ENCODE measurements at places on chromosomes 6 and 20. TPM values are rescaled to one million over a fixed set of nuclear protein-coding genes. Genes with fewer than 3 reads are reported as not detected.

The ADGRF4 gene
- total RNA-seq: not detected

The RWDD2A gene
- 3.4 TPM for total RNA-seq

The RIPOR2 gene
- 67.0 TPM for total RNA-seq

The TSBP1 gene
- total RNA-seq: not detected

The ADIG gene
- total RNA-seq: not detected

The LY86 gene
- total RNA-seq: 1.2 TPM

The GRM1 gene
- not detected for total RNA-seq

- H3K4me3 ChIP-seq: no peak overlapping the region
- no peak overlapping the region for H3K27ac ChIP-seq
- no peaks in the 10 kb centered on the region for H3K27me3 ChIP-seq
- H3K36me3 ChIP-seq: no peaks in the 10 kb centered on the region
- H3K4me1 ChIP-seq: no peaks in the 10 kb centered on the region
These were observed 104.3 kb downstream of the EDN3 start for GRCh38 chr20:59404749-59405148.

GRCh38 chr6:776951-777350 lies 84.0 kb upstream of the EXOC2 start:
- H3K4me3 ChIP-seq: no peak overlapping the region
- H3K36me3 ChIP-seq: no peaks in the 10 kb centered on the region
- H3K4me1 ChIP-seq: no peaks in the 10 kb centered on the region
- no peak overlapping the region for H3K27ac ChIP-seq
- DNase-seq: no peak

- H3K4me3 ChIP-seq: peak overlapping the region; percentile 69
- DNase-seq: peak; percentile 37
- H3K36me3 ChIP-seq: peaks cover 8% of the 10 kb centered on the region
- H3K27me3 ChIP-seq: no peaks in the 10 kb centered on the region
- peak overlapping the region; percentile 87 for H3K27ac ChIP-seq
These were observed 7.0 kb downstream of the TRPC4AP start for GRCh38 chr20:35085477-35086225.

DNA sequence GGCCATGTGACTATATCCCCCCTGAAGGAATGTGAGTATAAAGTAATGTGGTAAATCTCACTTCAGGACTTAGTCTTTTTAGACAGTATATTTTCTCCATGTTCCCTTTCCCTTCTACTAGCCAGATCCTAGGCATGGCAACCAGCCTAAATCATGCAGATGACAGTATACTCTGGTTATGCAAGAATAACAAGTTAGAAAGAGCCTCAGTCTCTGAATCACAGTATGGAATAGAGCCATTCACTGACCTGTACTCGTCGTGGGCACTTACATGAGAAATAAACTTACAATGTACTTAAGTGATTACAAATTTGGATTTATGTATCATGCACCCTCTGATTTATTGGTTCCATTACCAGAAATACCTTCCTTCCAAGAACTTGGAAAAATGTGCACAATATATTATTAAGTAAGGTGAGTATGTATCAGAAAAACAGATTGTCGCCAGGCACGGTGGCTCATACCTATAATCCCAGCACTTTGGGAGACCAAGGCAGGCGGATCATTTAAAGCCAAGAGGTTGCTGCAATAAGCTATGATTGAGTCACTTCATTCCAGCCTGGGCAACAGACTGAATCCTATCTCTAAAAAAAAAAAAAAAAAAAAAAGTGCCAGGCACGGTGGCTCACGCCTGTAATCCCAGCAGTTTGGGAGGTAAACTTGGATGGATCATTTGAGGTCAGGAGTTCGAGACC lies 25.1 kb upstream of the FAM8A1 start:
- H3K4me1 ChIP-seq: no peaks in the 10 kb centered on the region
- H3K4me3 ChIP-seq: no peak overlapping the region
- peaks cover 11% of the 10 kb centered on the region for H3K27me3 ChIP-seq
- peaks cover 7% of the 10 kb centered on the region for H3K36me3 ChIP-seq
- no peak overlapping the region for H3K27ac ChIP-seq

- no peaks in the 10 kb centered on the region for H3K4me1 ChIP-seq
- H3K4me3 ChIP-seq: no peak overlapping the region
- H3K27ac ChIP-seq: no peak overlapping the region
- no peak for DNase-seq
- H3K36me3 ChIP-seq: no peaks in the 10 kb centered on the region
These were observed 148.5 kb upstream of the DEFB112 start for GRCh38 chr6:50198245-50198644.

DNA sequence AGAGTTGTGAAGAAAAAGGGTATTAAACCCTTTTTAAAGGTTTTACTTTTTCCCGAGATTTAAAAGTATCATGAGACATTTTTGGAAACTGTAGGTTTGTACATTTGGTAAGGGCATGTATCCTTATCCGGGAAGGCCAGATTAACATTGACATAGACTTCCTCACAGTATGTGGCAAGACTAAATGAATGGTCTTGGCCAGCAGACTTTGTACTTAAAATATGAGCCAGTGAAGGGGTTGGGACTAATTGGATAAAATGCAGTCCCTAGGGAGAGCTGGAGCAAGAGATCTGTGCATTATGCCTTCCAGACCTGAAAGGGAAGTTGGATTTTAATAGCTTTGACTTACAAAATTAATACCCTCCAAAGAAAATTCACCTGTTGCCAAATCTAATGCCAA lies 60.4 kb upstream of the CCN2 start:
- no peaks in the 10 kb centered on the region for H3K36me3 ChIP-seq
- H3K27ac ChIP-seq: no peak overlapping the region
- no peaks in the 10 kb centered on the region for H3K4me1 ChIP-seq
- DNase-seq: no peak
- H3K27me3 ChIP-seq: no peaks in the 10 kb centered on the region
- no peak overlapping the region for H3K4me3 ChIP-seq

DNA sequence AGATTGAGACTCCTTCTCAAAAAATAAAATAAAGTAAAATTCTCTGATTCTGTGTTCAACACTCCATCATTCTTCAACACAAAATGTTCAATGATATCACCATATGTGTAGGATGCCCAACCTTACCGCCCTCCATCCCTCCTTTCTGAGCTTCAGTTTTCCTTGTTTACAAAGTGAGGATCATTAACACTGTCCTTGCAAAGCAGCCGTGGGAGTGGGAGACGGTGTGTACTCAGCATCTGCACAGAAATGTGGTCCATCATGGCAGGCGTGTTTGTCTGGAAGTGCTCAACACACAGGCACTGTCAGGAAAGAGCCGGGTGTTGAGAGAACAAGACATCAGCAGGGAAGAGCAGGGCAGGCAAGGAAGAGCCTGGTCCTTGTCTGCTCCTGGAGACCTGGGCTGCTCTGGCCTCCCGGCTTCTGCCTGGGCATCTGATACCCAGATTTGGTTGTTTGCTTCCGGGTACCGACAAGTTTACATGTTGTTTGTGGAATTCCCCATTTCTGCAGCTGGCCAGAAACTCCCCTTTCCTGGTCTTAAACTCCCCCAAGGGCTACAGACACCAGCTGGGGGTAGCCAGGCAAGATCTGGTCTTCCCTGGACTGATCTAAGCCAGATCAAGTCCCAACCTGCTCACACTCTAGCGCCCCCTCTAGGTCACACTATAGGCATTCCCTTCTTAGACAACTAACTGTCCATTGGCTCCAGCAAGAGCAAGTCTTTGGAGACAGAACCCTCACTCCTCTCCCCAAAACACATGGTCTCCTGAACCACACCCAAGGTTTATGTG lies 26.7 kb upstream of the TTPAL start:
- H3K27me3 ChIP-seq: no peaks in the 10 kb centered on the region
- no peak overlapping the region for H3K4me3 ChIP-seq
- DNase-seq: peak; percentile 10
- no peaks in the 10 kb centered on the region for H3K36me3 ChIP-seq
- H3K27ac ChIP-seq: no peak overlapping the region

GRCh38 chr20:22373164-22373895 lies 211.0 kb downstream of the FOXA2 start:
- H3K4me3 ChIP-seq: no peak overlapping the region
- H3K27ac ChIP-seq: no peak overlapping the region
- H3K27me3 ChIP-seq: no peaks in the 10 kb centered on the region
- no peak for DNase-seq
- H3K36me3 ChIP-seq: no peaks in the 10 kb centered on the region

DNA sequence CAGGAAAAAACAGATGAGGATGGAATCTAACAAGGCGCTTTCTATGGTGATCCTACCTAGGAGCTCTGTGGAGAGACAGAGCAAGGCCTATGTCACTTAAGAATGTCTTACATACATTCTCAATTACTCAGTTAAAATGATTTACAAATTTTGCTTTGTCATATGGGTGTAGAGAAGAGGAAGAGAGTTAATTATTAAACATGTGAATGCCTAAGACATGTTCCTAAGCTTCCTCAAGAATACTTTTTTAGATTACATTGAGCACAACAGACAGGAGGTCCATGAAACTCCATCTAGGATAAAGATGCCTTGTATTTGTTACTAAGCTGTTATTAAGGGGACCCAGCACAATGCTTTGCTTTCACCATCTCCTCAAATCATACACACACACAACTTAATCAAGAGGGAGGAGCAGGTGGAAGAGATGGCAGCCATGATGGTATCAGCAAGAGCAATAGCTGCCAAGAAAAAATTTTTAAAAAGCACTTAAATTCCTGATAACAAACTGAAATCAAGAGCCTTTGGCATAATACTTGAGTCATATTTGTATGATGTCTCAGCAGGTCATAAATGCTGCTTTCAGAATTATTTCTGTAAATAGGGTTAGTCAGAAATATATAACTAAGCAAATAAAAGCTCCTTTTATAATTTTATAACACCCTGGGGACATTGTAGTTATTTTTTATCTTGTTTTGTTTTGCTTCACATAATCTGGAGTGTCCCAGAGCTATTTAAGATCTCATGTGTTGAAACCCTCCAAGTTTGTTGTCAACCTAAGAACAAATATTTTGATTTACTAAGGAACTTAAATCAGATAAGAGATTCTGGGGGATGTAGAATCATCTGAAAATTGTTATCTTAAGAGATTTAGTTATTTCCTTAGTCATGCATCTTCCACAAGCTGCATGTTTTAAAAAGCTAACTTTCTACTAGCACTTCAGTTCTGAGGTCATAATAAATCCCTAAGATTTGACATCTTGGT lies 70.0 kb upstream of the CD2AP start:
- H3K4me3 ChIP-seq: no peak overlapping the region
- H3K36me3 ChIP-seq: no peaks in the 10 kb centered on the region
- H3K4me1 ChIP-seq: no peaks in the 10 kb centered on the region
- DNase-seq: no peak
- H3K27ac ChIP-seq: no peak overlapping the region

- H3K27ac ChIP-seq: no peak overlapping the region
- no peaks in the 10 kb centered on the region for H3K27me3 ChIP-seq
- no peaks in the 10 kb centered on the region for H3K4me1 ChIP-seq
- no peaks in the 10 kb centered on the region for H3K36me3 ChIP-seq
These were observed 66.1 kb downstream of the ADGB start for GRCh38 chr6:146664871-146665360.

GRCh38 chr6:150156460-150156859 lies 13.6 kb downstream of the PPP1R14C start:
- H3K4me1 ChIP-seq: peaks cover 30% of the 10 kb centered on the region
- no peaks in the 10 kb centered on the region for H3K36me3 ChIP-seq
- H3K27ac ChIP-seq: no peak overlapping the region
- no peak overlapping the region for H3K4me3 ChIP-seq
- no peak for DNase-seq

DNA sequence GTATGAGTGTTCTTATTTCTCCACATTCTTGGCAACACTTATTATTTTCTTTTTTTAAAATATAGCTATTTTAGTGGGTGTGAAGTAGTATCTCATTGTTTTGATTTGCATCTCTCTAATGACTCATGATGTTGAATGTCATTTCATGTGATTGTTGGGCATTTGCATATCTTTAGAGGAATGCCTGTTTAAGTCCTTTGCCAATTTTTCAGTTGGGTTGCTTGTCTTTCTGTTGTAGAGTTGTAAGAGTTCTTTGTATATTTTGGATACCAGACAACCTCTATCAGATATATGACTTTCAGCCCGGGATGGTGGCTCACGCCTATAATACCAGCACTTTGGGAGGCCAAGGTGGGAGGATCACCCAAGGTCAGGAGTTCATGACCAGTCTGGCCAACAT lies 5.1 kb upstream of the POPDC3 start:
- H3K4me3 ChIP-seq: no peak overlapping the region
- H3K27ac ChIP-seq: no peak overlapping the region
- no peaks in the 10 kb centered on the region for H3K4me1 ChIP-seq
- peaks cover 48% of the 10 kb centered on the region for H3K27me3 ChIP-seq
- H3K36me3 ChIP-seq: no peaks in the 10 kb centered on the region
- DNase-seq: no peak

GRCh38 chr6:123393331-123393730 lies 243.4 kb downstream of the TRDN start:
- H3K4me3 ChIP-seq: no peak overlapping the region
- no peaks in the 10 kb centered on the region for H3K27me3 ChIP-seq

DNA sequence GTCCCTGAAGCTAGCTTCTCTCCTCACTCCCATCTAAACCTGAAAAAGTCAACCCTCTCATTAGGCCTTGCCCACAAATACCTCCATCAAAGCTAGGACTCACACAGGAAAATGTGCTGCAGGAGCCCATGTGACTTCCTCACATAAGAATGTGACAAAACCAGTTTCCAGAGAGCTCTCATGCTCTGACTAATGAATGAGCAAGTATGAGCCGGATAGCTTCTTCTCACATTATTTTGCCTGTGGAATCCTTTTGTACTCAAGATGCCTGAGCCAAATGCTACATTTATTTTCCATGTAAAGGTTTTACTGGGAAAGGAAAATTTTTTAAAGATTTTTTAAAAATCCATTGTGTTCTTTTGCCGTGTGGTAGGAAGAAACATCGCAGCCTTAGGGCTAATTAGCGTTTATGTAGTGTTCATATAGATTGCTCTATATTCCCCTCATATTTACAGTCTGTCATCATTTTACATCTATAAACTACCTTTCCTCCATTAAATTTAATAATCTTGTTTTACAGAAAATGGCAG lies 68.6 kb upstream of the CCN6 start:
- H3K27me3 ChIP-seq: no peaks in the 10 kb centered on the region
- H3K27ac ChIP-seq: peak overlapping the region; percentile 61
- no peaks in the 10 kb centered on the region for H3K36me3 ChIP-seq

- H3K4me1 ChIP-seq: peaks cover 20% of the 10 kb centered on the region
- no peak overlapping the region for H3K4me3 ChIP-seq
- H3K27ac ChIP-seq: no peak overlapping the region
- DNase-seq: no peak
- peaks cover 31% of the 10 kb centered on the region for H3K27me3 ChIP-seq
- H3K36me3 ChIP-seq: no peaks in the 10 kb centered on the region
These were observed 144.8 kb upstream of the LAMA2 start for GRCh38 chr6:128738112-128738511.

DNA sequence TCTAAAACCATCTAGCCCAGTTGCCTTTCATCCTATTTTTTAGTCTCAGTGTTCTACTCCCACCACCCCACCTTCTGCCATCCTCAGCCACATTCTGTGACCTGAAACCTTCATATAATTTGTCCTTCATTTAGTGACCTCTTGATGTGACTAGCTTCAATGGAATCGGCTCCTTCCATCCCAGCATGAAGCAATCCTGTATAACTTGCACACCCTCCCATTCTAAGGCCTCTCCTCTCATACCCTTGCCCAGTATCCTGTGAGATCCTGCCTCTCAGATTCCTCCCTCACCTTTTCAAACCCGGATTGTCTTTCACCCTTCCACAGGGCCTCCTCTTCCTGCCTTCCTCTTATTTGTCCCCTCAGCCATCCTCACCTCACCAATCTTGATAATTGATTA lies 3.1 kb downstream of the ZNF76 start:
- H3K27me3 ChIP-seq: no peaks in the 10 kb centered on the region
- DNase-seq: no peak
- peak overlapping the region; percentile 6 for H3K27ac ChIP-seq
- H3K4me1 ChIP-seq: peaks cover 66% of the 10 kb centered on the region

GRCh38 chr6:31978831-31979230 lies 3.0 kb upstream of the C4A start:
- H3K4me1 ChIP-seq: peaks cover 23% of the 10 kb centered on the region
- DNase-seq: no peak
- no peaks in the 10 kb centered on the region for H3K36me3 ChIP-seq
- peak overlapping the region; percentile 32 for H3K4me3 ChIP-seq
